ENCODE measurements at places on chromosomes 7 and 10.

- no peak for DNase-seq
Observed at GRCh38 chr10:120951288-120951687, 100.1 kb downstream of the WDR11 start.

GRCh38 chr7:131546583-131547141 lies 9.8 kb downstream of the PODXL start:
- DNase-seq: peak; percentile 88

- DNase-seq: no peak
Observed at GRCh38 chr10:71483885-71484751, 87.4 kb downstream of the CDH23 start.

DNA sequence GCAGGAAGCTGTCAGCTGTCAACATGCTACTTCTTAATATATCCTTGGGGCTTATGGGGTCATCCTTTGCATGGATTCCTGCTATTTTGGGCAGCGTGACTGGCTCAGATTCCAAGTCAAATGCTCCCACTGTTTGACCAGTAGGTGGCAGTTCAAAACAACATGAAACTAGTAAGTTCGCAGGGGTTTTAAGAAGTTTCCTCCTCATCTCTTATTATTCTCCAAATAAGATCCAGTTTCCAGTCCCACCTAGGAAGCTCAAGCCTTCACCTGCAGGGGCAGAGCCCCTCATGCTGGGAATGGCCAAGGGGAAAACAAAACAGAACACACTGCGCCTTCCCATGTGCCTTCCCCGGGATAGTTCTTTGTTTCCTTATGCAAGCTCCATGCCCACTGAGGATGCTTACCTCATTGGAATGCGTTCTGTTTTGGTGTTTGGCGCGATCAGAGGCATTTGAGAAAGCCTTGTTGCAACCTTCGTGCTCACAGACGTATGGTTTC lies 259.8 kb downstream of the GLI3 start:
- DNase-seq: peak; percentile 81

DNA sequence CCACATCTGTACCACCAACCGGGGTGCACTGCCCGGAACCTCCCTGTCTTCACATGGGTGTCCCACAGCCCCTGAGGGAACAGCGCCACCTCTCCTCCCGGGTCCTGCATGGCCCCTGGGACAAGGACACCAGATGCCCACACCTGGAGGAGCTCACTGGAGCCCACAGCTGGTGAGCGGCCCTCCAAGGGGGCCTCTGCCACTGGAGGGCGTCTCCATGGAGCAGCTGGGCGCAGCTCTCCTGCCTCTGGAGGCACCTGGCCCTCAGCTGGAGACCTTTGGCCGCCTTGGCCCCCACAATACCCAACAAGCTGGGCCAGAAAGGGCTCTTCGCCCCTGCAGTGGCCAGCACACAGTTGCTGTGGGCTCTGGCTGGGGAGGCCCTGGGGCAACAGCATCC lies 7.3 kb upstream of the NKX6-2 start:
- no peak for DNase-seq

- DNase-seq: no peak
Observed at GRCh38 chr7:90351987-90352386, 5.5 kb downstream of the GTPBP10 start.

DNA sequence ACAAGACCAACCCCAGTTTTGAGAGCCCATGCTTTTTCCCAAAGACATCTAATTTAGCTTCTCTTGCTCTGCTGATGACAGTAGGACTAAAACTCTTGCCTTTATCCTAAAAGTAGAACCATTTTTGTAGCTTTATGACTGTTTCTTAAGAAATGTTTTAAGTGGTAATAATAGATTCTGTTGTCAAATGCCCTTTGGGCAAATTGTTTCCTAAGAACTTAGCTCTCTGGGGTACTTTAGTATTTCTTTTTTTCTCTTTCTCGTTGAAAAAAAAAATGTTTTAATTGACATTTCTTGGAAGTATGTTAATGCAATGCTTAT lies 157.4 kb downstream of the ARID5B start:
- DNase-seq: no peak

DNA sequence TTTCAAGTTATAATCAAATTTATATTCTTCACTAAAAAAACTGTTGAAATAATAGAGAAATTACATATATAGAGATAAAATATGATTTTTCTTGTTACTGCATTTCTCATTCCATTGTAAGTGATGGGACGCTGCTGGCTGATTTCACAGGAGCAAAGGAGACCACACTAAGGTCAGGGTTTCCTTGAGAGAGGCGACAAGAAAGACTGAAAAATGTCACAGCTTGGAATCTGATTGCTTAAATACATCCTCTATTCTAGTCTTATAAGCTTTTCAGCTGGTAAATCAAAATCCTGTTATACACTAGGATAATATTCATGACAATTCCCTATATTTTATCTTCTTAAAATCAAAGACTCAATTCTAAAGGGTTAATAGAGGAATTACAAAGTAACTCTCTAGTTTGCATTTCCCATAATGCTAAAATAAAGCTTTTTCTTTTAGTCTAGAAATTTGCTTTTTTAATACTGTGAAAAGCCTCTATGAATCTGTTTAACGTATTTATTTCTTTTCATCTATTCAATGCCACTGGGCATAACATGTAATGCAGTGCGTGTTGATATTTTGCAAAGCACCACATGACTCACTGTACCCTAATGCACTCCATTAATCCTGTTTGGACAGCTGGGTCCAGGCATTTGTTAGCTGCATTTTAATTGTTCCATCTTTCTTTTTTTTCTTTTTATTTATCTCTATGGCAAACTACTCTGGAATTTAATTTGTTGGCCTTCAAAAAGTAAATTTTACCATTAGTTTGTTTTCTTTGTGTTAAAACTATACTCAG lies 81.7 kb downstream of the RNF32 start:
- DNase-seq: no peak

DNA sequence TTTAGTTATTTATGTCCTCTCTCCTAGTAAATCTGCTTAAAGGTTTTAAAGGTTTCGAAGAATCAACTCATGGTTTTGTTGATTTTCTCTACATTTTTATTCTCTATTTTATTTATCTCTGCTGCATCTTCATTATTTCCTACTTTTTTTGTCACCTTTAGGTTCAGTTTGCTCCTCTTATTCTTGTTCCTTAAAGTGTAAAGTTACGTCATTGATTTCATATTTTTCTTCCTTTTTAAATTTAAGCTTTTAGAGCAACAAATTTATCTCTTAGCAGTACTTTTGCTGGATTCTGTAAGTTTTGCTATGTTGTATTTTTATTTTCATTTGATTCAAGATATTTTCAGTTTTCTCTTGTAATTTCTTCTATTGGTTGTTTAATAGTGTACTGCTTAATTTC lies 10.7 kb downstream of the MYO3A start:
- DNase-seq: no peak

DNA sequence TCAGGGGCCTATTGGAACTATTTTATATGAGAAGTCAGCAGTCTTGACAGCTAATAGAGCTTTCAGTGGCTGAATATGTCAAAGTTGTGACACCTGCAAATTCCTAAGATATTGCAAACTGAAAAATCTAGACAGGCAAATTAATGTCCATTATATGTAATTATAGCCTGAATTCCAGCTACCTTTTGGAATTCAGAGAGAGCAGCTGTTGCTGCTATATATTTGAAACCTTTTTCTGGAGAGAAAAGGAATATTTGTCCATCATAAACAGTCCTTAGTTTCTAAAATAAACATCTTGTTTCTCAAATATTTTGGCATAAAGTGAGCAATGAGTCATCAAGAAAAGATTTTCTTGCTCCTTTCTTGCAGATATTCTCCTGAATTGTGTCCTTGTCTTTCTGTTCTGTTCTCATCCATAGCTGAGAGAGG lies 408.9 kb upstream of the SEMA3D start:
- peak; percentile 42 for DNase-seq

- DNase-seq: no peak
Observed at GRCh38 chr7:51313738-51314425, 2.7 kb downstream of the COBL start.

DNA sequence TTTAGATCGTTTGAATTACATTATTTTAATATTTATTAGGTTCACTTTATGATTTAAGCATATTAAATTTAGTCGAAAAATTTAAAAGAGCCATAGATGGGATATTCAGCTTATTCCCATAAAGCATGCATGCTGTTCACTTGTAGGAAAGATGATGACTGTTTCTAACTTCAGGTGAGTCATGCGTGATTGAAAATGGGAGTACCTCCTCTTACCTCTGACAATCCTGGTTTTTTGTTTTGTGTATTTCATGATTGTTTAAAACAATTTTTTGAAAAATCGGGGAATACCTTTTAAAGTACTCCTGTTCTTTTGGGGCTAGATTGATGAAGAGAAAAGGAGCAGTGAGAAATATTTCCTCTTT lies 1.4 kb downstream of the TNKS2 start:
- DNase-seq: no peak

- DNase-seq: peak; percentile 77
Observed at GRCh38 chr10:114905450-114905849, 32.5 kb upstream of the TRUB1 start.

DNA sequence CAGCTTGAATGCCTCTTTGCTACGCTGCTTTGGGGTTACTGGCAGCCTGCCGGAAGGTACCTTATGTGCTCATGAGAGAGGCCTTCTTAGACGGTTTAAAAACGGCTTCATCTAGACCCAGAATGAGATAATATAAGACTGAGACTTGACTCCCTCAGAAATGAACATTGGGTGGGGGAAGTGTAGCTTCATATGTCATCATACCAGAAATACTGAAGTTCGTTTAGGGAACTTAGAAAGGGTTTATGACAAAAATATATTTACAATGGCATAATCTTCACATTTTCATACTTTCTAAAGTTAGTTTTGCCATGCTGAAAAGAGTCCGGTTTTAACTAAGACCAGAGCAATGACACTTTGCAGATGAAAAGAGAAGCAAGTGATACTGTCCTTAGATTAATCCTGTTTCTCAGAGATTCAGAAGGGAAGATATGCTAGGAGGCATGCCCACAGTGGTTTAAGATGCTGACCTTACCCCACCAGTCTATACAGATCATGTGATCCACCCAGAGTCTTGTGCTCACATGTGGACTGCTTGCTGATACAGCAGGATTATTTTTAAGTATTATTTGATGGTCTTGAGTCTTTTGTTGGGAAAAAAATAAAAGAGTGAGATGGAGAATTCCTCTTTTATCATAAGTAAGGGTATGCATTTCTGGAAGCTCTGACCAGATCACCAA lies 40.8 kb upstream of the HGF start:
- DNase-seq: no peak

GRCh38 chr7:80967917-80968297 lies 49.1 kb upstream of the SEMA3C start:
- no peak for DNase-seq

DNA sequence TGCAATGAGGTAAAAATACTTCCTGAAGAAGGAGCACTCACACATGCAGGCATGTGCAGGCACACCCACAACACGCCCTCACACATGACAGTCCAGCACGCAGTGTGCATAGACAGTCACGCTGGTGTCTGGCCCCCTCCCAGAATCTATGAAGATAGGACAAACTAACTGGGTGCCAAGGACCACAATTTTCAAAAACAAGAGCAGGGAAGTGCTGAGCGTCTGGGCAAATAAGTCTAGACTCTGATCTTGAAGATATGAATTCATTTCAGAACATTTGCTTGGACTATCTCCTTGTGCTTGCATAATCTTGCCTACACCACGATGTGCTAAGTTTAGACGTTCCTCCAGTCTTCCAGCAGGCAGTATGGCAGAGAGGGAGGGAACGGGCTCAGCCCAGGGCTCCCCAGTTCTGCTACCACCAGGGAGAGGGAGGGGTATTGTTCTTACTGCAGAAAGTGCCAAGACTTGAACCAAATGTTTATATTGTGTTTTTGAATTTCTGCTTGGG lies 276.5 kb upstream of the KLF6 start:
- DNase-seq: no peak

- no peak for DNase-seq
Observed at GRCh38 chr7:74722153-74722552, 51.7 kb upstream of the NCF1 start.

- DNase-seq: no peak
Observed at GRCh38 chr10:60448246-60448645, 58.6 kb upstream of the ANK3 start.

GRCh38 chr7:106216923-106217542 lies 67.8 kb downstream of the NAMPT start:
- no peak for DNase-seq

DNA sequence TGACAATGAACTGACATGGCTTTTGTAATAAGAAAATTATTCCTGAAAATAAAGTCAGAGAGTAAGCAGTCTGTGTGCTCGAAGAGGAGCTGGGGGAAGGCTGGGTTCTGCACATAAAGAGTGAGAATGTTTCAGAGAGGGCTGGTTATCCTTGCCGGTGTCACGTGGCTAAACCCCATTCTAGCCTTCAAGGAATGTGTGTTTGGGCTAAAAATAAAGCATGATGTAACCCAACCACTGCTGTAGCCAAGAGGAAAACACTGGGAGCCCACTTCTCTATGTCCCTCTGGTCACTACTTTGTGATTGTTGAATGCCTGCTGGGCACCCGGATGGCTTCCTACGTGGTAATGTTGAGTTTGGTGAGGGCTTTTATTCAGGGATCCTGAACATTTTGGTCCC lies 23.5 kb downstream of the WDFY4 start:
- DNase-seq: no peak

GRCh38 chr10:93063977-93064660 lies 3.5 kb downstream of the CYP26C1 start:
- DNase-seq: no peak

GRCh38 chr10:97538411-97538810 lies 34.2 kb upstream of the ANKRD2 start:
- no peak for DNase-seq

- no peak for DNase-seq
Observed at GRCh38 chr10:55786461-55787050, 574.5 kb downstream of the ZWINT start.

DNA sequence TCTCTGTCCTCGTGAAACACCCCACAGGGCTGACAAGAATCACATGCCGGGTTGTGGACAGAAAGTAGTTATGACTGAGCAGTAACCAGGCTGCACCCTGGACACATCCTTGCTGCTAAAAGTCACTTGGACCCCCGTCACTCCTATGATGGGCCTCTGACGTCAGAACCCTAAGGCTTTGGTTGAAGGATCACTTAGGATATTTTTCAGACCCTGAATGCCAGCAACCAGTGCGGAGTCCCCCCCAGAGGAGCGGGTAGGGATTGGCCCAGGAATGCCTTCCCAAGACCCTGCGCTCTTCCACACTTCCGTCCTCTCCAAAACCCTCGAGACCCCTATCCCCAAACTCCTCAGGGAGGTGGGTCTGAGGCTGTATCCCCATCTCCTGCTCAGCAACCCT lies 52.1 kb downstream of the CFAP46 start:
- DNase-seq: no peak

- DNase-seq: no peak
Observed at GRCh38 chr7:27608776-27609495, 53.7 kb downstream of the HIBADH start.

DNA sequence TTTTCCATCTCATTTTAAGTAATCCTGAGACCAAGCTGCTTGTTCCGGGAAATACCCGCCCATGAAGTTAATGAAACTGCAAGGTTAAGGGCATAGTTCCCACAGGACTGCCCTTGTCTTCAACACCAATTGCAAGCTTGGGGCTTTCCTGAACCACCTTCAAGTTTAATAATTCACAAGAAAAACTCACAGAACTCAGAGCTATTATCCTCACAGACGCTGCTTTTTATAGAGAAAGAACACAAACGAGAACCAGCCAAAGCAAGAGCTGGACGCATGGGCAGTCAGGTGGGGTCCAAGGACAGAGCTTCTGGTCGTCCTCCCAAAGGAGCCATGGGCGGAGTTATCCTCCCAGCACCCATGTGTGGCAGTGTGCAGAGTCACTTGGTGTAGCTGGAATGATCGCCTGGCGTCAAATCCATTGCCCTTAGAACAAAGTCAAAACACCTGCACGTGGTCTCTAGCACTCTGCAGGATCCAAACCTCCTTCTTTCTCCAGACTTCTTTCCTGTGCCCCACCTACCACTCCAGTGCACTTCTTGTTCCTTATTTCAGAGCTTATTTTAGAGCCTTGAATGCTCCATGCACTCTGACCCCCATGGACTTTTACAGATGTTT lies 56.7 kb downstream of the SNX10 start:
- no peak for DNase-seq

Data from SK-MEL-5 (cell line).